ENCODE measurements at places on chromosomes 5 and 9.

DNA sequence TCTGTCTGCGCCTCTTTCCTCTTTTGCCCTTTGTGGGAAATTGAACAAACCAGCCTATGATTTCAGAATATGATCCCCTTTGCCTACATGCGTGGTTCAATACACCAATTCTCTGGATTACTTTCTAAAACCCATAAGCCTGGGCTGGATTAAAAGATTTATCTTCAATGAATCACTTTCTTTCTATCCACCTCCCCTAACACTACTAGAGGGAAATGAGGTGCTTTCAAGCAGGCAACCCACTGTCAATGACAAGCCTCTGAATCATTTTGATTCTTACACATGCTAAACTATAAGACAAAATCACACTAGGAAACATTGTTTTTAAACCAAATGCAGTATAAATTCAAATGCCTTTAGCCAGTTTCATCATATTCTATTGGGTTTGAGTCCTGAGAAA, 257.5 kb downstream of the AGTPBP1 start:
- no peak for DNase-seq

GRCh38 chr5:64876203-64876602, 107.5 kb downstream of the CWC27 start:
- no peak for DNase-seq

DNA sequence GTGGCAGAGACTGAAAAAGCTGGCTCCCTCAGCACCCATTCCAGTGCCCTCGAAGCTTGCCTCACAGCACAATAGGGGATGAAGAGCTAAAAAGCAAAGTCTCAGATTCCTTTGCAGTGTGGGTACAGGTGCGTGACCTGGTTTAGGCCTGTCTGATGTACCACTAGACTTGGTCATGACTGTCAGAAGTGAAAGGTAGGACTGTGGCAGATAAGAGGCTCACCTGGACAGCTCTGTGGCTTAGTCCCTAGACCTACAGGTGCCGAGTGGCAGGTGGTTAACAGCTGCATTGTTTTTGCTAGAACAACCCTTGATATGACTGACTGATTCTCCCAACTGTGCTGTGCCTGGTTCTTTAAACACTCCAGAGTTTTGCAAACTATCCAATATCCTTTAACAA, 14.7 kb upstream of the SFXN1 start:
- no peak for DNase-seq

- peak; percentile 13 for DNase-seq
Measured at GRCh38 chr5:135437796-135438560, 9.2 kb downstream of the DCANP1 start.

DNA sequence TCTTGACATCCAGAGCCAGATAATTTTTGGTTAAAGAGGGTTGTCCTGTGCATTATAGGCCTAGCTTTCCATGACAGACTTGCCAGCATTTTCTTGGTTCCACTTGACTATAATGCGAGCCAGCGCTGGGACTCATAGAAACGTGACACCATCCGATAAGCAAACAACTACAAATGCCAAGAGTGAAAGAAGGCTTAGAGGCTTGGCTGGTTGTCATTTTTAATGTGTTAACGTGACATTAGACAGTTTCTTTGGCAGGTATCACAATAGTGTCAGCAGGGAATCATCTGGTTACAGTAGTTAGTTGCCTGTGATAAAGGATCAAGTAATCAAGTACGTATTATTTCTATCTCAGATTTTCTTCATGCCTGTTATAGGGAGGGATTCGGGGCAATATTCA, 20.0 kb upstream of the LIFR start:
- DNase-seq = no peak

DNA sequence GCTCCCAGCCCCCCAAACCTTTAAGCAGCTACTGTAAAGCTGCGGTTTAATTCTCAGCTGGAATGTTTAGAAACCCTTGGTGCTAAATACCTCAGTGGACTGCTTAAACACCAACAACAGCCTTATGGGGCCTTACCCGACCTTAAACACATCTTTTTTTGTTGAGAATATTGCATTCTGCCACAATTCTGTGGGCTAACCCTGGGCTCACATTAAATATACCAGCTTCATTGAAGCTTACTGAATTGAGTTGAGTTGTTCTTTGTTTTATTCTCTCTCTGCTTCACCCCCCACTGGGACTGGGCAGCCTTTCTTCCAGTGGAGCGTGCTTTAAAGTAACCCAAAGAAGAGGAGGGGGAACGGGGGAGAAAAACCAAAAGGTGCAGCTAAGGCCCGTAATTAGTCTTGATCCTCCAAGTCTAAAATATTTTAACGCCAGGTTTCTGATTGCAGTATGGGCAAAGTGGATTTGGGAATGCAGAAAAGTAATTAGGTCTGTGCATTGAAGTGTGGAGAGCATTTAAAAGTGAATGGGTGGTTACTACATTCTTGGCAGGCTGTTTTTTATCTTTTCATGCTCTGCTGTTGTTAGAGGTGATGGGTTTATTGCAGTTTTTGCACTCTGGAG, 281.2 kb downstream of the NR2F1-AS1 start:
- DNase-seq = peak; percentile 17

- DNase-seq = no peak
Measured at GRCh38 chr5:121982893-121983285, 21.1 kb downstream of the SRFBP1 start.

GRCh38 chr9:35871545-35871944, 1.3 kb upstream of the OR13J1 start:
- DNase-seq = no peak

GRCh38 chr9:123343443-123344191, 12.4 kb upstream of the CRB2 start:
- peak; percentile 21 for DNase-seq

DNA sequence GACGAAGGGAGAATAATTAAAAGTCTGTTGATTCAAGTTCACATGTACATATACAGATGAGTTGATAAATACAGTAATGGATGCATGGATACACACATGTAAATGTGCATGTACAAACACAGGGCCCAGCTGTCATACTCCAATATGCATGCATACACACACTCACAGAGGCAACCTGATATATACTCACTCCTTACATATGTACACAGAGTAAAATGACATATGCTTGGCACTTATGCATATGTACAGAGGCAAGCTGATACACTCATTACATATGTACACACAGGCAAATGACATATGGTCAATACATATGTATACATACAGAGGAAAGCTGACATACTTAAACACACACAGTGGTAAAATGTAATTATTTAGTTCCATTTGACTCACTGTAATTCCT, 7.2 kb upstream of the TMEFF1 start:
- no peak for DNase-seq

- DNase-seq = no peak
Measured at GRCh38 chr5:144072518-144072927, 97.9 kb downstream of the YIPF5 start.

GRCh38 chr5:110612794-110613247, 113.7 kb downstream of the TMEM232 start:
- no peak for DNase-seq

DNA sequence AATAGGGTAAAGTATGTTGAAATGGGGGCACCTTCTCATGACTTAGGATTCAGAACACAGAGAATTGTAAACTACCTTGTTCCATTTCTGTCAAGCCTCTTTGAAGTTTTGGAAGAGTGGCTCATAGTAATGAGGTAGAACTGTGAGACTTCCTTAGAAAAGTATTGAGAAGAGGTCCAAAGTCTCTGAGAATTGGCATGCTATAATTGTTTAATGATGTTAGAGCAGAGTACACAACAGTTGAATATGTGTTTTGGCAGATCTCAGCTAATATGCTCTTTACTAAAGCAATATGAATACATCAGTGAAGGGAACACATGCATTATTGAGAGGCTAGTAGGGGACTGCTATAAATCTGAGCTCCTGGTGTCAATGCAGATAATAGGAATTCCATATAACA, 579.4 kb upstream of the RIOK2 start:
- no peak for DNase-seq

DNA sequence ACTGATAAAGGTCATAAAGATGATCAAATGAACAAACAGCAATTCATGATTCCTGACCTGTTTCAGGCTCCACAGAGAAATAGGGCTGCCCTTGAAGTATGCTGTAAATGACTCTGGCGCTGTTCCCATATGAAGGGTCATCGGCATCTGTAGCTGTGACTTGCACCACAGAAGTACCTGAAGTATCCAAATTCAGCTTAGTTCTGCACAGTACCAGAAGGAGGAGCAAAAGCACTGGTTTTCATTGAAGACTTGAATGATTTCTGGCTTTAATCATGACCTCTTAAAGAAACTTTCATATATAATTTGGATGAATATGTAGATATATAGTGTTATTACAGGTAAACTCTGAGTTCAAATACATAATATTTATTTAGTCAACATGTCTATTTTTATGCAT, 109.1 kb downstream of the CDH10 start:
- DNase-seq = no peak

DNA sequence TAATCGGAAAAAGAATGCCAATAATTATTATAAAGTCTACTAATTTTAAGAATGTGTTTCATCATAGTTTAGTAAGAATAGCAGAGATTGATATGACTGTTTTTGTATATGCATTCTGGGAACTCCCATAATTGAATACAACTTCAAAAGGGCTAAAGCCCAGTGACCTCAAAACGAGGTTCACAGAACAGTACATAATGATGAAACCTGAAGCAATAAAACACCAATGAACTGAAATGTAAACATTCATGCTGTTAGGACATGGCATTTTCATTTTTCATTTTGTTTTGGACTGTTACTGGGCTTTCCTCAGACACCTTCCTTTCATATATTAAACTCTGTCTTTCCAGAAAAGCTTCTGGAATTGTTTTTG, 684 bp upstream of the JMY start:
- no peak for DNase-seq

GRCh38 chr9:17462869-17463464, 115.9 kb upstream of the SH3GL2 start:
- peak; percentile 12 for DNase-seq

DNA sequence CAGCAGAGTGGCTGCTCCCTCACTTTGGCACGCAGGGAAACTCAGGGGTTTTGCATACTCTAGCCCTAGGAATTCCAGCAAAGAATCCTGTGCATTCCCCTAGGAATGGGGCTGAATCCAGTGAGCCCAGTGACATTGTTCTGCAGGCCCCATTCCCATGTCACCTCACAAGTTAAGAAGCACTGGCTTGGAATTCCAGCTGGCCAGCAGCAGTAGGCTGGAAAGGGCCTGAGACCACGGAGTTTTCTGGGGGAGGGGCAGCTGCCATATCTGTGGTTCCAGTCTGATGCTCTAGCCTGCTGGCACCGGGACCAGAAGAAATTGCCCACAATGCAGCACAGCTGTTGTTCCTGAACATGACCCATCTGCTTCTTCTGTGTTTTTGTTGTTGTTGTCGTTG, 217.6 kb upstream of the DMRTA1 start:
- DNase-seq = no peak

GRCh38 chr5:5423586-5423985, 1.1 kb downstream of the ICE1 start:
- DNase-seq = no peak

DNA sequence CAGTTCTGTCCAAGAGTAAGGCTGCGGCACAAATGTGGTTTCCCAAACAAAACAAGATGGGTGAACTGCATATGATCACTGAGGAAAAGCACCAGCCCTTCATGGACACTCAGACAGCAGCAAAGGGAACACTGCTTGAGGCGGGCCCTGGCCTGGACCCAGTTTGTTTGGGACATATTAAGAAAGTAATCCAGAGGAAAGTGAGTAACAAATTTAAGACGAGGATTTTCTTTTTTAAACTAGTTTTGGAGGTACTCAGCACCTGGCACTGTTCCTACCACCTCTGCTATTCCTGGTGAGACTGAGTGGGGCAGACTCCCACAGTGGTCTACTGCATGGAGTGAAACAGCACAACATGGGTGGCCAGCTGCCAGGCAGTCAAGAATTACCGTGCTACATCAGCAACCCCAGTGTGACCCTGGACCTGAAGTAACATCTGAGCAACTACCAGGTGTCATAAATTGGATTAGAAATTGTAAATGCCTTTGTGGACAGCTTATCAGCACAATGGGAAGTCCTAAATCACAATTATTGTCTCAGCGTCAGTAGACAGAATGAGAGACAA, 28.5 kb downstream of the P4HA2 start:
- no peak for DNase-seq

DNA sequence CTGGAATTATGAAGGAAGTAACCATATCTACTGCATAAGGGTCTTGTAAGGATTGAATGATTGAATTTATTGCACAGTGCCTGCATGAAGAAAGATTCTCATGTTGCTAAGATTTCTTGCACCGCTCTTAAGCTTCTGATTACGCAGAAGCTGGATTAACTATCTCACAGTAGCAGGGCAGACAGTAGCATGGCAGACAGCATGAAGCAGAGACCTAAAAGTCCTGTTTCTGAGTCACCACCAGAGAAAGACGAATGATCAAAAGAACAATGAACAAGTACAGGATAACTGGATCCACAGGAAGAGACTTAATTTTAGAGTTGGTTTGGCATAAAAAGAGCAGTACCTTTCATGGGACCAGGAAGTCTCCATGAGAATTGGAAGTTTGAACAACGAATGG, 142.4 kb downstream of the MAPKAP1 start:
- DNase-seq = no peak
